Endodermal cell (in vitro differentiated cells): ENCODE measurements at places on chromosomes 5 and 9.

DNA sequence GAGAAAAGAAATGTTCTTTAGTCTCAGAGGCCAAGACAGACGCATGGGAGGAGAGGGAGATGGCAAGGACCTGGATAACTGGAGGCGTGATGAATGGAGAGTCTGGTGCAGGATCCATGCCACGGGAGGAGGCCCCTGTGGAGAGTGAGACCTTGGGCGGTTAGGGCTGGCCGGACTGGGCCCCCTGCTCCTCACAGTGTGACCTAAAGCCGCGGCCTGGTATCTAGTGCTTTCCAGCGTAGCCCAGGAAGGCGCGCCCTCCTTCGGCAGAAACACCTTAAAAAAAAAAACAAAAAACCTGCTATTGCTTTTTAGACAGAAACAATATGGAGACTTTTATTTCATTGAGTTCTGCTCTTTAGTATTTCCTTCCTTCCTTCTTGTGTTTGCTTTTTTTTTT, 33.1 kb downstream of the SCGB3A1 start:
- no peak for DNase-seq

DNA sequence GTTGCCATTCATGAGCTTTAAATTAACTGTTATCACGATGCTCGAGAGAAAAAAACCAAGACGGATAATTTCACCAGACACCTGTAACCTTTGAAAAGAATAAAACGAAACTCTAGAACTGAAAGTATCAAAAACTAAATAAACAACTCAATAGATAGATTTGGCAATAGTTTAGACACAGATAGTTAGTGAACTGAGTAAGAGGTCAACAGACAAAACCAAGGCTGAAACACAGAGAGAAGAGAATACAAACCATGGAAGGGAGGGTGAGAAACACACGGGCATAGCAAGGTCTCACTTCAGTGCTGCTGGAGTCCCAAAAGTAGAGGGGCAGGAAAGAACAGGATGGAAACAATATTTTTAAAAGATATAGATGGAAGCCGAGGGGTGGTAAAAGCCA, 3.3 kb upstream of the OR2V1 start:
- DNase-seq = no peak

DNA sequence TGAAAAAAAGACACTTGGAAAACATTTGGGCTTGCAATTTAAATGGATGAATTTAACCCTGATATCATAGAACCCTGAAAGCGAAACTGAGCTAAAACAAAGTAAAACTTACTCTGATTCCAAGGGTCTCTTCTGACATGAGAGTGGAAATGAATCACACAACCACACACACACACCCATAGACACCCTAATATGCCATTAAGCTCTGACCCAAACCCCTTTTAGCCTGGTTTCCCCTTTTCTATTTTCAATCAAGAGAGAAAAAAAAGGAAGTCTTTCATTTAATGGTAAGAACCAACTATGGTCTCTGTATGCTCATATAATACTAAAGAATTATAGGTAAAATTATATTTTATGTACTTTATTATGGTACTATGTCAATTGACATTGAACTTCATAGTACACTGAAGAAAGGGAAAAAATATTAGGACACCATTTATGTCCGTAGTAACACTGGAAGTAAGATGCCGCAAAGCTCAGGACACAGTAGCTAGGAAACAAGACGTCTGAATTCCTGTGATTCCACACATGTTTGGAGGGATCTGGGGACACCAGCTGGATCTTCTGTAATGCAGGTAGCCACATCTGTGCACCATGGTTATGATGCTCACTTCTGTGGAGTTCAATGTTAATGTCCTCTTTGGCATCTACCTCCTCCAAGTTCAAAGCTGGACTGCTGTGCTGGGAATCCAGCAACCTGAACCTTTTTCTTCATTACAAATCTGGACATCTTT, 95.8 kb downstream of the PCSK1 start:
- DNase-seq = no peak

- peak; percentile 13 for DNase-seq
Measured at GRCh38 chr5:178519155-178519554, 71.0 kb downstream of the COL23A1 start.

GRCh38 chr5:144201588-144201987, 30.9 kb downstream of the KCTD16 start:
- DNase-seq = no peak

GRCh38 chr9:33620738-33621439, 96.8 kb downstream of the ANKRD18B start:
- peak; percentile 36 for DNase-seq

GRCh38 chr5:1419476-1420210, 25.6 kb downstream of the SLC6A3 start:
- DNase-seq = no peak

- no peak for DNase-seq
Measured at GRCh38 chr5:170219615-170220014, 13.2 kb upstream of the C5orf58 start.

GRCh38 chr5:168135897-168136296, 155.5 kb upstream of the WWC1 start:
- no peak for DNase-seq

- DNase-seq = no peak
Measured at GRCh38 chr9:135224921-135225541, 137.6 kb downstream of the OLFM1 start.

GRCh38 chr9:80305136-80305535, 733.4 kb downstream of the TLE4 start:
- no peak for DNase-seq

DNA sequence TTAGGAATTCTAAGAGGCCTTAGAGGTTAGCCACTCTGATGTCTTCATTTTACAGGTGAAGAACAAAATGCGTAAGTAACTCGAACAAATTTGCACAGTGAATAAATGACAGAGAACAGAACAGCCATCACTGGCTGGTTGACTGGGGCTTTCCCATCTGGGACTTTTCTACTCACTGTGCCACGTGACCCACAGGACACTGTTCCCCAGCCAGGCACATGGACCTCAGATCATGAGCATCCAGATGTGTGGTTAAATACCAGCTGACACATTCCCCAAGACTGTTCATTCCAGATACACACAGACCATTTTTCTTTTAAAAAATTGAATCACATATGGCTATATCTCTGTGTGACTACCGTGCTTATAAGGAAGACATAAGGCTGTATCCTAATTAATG, 25.8 kb upstream of the MED10 start:
- DNase-seq = no peak

GRCh38 chr9:106830527-106831150, 32.3 kb upstream of the ZNF462 start:
- no peak for DNase-seq

DNA sequence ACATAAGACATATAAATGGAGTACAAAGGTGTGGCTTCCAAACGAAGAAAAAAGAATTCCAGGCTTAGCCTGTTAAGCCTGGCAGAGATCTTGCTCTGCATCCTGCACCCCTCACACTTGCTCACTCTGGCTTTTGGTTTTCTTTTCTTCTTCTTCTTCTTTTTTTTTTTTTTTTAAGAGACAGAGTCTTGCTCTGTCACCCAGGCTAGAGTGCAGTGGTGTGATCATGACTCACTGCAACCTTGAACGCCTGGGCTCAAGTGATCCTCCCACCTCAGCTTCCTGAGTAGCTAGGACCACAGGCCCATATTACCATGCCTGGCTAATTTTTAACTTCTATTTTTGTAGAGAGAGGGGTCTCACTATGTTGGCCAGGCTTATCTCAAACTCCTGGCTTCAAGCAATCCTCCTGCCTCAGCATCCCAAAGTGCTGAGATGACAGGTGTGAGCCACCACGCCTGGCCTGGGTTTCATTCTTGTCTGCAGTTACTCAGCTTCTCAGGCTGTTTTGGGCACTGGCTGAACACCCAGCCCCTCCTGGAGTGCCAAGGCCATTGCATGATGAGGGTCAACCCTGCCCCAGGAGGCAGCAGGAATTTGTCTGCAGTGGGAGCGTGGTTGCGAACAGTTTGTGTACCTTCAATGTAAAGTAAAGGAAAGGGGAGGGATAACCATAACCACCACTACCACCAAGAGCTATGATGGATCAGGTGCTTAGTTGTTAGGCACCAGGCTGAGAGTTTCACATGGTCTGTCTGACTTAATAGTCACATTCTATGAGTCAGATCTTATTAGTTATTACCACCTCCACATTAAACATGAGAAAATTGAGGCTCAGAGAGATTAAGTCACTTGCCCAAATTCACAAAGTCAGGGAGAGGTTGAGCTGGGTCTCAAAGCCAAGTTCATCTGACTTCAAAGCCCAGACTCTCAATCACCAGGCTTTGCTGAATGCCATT, 219.2 kb upstream of the PANK3 start:
- DNase-seq = no peak

GRCh38 chr5:111731638-111732037, 25.4 kb downstream of the NREP start:
- no peak for DNase-seq

DNA sequence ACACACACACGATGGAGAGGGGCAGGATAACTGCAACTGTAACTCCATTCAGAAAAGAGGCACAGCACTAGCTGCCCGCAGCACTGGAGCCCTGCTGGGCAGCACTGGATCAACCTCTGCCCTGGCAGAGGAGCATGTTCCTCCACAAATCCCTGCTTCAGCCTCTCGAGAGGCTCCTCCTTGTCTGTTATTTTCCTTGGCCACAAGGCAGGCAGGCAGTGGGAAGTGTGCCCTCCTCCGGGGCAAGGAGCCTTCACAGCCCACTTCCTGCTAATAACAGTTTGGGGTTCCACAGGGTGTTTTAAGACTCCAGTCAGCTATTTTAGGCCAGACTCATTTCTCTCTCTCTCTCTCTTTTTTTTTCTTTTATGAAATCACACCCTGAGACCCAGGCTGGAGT, 11.8 kb downstream of the FXN start:
- DNase-seq = no peak

DNA sequence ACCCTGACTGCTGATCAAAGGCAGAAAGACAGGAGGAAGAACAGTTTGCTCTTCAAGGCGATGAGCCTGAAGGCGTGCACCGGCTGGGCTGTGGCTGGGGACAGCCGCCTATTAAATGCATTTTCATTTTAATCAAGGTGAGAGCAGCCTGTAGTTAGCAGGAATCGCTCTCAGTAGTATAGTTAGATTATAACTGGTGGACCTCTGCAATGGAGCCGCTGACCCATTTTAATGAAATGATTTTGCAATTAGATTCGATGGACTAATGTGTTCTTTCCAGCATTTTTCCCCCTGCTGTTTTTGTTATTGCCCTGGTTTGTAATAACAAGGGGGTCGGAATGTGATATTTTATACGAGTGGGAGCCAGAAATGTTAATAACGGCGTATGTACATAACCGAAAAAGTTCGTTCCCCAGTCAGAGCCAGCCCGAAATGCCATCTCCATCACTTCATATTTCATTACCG, 185.9 kb upstream of the PANK3 start:
- DNase-seq = no peak

- DNase-seq = peak; percentile 93
Measured at GRCh38 chr9:19517202-19517942, 108.6 kb downstream of the ACER2 start.

GRCh38 chr5:178425621-178426068, 164.5 kb downstream of the COL23A1 start:
- peak; percentile 37 for DNase-seq

DNA sequence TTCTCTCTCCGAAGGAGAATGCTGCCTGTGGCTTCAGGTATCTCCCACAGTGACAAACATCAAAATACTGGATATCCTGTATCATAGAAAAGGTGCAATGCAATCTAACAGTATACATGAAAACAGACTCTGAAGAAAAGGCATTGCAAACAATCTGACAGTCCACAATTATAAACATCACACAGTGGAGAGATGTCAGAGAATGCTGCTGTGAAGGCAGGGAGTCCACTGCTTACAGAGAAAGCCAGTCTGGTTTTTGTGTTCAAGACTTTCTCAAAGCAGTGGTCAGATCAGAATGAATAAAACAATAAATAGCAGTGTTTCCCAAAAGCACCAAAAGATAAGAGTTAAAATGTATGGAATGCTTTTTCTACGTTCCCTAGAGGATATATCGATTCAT, 28.7 kb downstream of the TTC23L start:
- DNase-seq = no peak

DNA sequence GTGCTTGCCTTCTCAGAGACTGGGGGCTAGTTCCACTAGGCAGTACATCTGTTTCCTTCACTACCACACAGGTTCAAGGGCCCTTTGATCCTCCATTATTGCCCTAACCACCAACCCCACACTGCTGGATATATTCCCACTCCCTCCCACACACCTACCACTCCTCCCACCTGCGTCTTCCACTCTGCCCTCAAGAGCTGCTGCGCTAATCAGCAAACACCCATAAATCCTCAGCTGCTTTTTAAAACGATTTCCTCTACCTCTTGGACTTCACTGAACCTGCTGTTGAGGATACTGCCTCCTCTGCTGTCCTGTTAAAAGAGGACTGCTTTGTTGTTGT, 120.9 kb downstream of the MAPKAP1 start:
- DNase-seq = no peak

DNA sequence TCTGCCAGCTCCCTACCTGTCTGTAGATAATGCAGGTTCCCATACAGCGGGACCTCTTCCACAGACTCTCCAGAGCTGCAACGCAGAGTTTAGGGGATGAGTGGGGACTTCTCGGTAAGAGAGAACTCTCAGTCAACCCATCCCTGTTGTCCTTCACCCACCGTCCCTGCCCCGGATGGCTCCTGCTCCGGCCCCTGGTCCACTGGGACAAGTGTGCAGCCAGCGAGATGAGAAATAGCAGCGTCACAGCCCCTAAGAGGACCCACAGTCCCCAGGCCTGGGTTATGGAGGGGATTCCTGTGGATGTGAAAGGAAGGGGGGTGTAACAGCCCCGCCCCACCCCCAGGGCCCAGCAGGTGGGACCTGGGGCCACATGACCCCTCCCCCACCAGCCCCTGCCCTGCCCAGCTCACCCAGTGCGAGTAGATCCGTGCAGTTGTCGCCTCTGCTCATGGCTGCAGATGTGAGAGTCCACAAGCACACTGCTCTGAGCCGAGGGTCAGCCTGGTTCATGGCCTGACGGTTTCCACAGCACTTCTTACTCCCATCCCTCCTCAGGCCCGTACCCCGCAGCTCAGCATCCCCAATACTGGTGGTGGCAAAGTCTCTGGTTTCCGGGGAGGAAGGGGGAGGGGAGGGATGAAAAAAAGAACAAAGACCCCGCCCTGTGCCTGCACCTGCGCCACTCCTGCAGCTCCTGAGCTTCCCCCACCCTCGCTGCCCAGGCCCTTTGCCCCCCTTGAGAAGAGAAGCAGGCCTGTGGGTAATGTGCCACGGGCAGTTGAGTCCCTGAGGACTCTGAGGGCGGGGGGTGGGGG, at the start of gene SIT1:
SIT1 (minus strand) TSS at position 591 of the 818 bp plus-strand sequence; CDS start at position 513, 78 bp downstream.
- DNase-seq = peak; percentile 57

GRCh38 chr5:87845734-87846133, 422.9 kb downstream of the TMEM161B start:
- DNase-seq = no peak

- DNase-seq = no peak
Measured at GRCh38 chr5:176916337-176916736, 17.2 kb upstream of the HK3 start.

DNA sequence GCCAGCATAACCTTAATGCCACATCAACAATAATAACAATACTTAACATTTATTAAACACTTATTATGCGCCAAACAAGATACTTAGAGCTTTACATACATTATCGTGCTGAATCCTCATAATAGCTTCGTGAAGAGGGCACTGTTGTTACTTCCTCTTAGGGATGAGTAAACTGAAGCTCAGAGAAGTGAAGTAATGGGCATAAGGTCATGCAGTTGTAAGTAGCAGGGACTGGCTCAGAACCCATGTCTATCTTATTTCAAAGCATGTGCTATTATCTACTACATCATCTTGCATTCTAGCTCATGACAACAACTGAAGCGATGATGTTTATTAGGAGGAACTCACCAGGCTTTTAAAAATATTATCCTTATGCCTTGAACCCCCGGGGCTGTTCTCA, 34.9 kb upstream of the PPP3R2 start:
- no peak for DNase-seq

GRCh38 chr5:133848341-133848811, 120.0 kb downstream of the C5orf15 start:
- no peak for DNase-seq

GRCh38 chr9:89137542-89138462, 40.8 kb downstream of the SHC3 start:
- no peak for DNase-seq
